ENCODE measurements at places on chromosomes 4 and X.

DNA sequence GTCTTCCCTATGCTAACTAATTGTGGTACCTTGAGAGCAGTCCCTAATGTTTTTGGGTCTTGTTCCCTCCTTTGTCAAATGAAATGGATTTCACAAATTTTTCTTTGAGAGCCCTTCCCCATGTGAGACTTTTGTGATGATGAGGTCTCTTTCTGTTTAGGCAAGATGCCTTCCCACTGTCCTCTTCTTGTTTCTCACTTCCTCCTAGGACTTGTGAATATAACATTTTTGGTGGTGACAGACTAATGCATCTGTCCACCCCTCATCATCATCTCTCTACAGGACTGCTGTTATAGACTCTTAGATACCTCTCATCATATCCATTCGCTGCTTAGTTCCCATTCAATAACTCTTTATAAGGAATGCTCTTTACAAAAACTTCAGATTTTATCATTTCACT, 8.7 kb upstream of the ANK2 start:
- no peak for DNase-seq

GRCh38 chr4:77232653-77233052, 75.6 kb downstream of the CCNG2 start:
- DNase-seq = no peak

- no peak for DNase-seq
These were observed 70.0 kb downstream of the EVC start for GRCh38 chr4:5780831-5781480.

DNA sequence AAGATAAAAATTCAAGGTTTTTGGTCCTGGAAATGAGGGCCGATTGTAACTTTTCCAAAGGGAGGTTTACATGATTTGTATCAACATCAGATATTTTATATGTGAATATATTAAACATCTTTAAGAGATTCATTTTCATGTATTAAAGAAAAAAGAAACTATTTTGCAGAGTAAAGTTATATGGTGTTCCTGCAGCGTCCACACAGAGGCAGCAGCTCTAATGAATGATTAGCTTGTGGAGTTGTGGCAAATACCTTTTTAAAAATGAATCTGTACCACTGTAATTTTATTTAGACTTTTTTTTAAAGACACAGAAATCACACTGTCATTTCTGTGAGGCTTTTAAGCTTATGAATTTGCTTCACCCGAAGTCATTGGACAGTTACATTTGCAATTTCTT, 25.6 kb upstream of the FHDC1 start:
- DNase-seq = no peak

- DNase-seq = no peak
These were observed 4.8 kb upstream of the NKAP start for GRCh38 chrX:119948381-119948780.

- no peak for DNase-seq
These were observed 155.5 kb downstream of the SLC7A11 start for GRCh38 chr4:138086611-138087041.
